ENCODE measurements at places on chromosomes 7 and 10.

DNA sequence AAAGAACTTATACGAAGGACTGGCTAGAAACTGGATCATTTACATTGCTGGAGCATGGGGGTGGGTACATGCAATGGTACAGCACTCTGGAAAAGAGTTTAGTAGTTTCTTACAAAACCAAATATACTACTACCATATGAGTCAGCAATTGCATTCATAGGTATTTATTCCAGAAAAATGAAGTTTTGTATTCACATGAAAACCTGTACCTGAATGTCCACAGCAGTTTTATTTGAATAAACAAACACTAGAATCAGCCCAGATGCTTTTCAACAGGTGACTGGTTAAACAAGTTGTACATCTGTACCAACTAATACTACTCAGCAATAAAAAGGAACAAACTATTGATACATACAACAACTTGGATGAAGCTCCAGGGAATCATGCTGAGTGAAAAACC, 3.4 kb downstream of the SCIN start:
- no peak for DNase-seq

DNA sequence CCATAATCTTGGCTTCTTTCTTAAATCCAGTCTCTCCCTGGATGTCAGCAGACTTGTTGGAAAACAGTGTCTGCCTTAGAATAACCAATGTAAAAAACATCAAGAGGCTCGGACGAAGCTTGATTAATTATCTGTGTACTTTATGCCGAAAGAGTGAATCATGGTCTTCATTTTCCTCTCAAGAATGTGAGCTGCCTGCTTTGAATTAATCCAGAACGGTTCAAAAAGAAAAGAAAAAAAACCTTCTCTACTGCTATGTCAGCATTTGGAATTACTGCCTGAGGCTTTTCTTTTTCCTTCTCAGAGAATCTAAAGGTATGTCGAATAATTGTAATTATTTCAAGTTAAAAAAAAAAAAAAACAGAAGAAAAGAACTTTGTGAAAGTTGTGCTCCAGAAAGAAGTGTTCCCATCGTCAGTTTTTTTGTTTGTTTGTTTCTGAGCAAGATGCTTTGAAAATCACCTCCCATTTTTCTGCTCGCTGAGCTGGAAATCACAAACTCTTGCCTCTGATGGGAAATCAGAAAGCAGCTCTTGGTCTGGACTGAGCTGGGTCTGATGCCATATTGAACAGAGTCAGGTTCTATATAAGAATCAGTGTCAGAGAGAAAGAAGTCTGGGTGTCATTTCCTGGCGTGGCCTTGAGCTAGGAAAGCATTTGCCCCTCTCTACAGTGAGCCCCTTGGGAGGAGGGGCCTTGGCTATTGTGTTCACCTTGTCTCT, 20.2 kb downstream of the PLPP4 start:
- DNase-seq = no peak

GRCh38 chr10:121611393-121612159, 13.3 kb upstream of the FGFR2 start:
- no peak for DNase-seq

DNA sequence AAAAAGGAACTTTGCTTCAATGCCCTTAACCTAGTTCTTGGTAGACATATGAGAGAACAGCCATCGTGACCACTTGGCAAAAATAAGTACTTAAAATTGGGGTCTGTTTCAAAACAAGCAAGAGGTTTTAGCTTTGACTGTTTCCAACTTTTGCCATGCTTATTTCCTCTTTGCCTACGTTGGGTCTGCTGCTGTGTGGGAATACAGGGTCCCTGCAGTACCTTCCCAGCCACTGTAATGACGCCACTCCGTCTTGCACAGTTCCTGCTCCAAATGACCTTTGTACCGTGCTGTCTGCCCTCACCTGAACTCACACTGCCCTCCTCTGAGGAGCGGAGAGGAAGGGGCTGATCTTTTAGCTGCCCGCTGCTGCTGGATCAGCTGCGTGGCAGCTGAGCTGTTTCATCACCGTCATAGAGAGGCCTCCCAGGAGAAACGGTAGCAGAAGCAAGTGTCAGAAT, 133.1 kb downstream of the MAPK8 start:
- DNase-seq = no peak

DNA sequence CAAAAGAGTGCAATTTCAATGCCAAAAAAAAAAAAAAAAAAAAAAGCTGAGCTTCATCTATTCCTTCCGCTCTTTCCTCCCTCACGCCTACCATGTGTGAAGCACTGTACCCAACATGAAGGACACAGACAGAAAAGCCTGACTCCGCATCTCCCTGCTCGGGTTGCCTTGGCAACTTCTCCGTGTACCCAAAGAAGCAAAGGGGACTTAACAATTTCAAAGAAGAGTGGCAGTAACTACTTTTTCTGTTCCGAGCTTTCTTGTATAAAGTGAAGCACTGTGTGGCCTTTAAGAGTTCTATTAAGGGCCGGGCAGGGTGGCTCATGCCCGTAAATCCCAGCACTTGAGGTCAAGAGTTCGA, 177.7 kb downstream of the PRKCQ start:
- no peak for DNase-seq

DNA sequence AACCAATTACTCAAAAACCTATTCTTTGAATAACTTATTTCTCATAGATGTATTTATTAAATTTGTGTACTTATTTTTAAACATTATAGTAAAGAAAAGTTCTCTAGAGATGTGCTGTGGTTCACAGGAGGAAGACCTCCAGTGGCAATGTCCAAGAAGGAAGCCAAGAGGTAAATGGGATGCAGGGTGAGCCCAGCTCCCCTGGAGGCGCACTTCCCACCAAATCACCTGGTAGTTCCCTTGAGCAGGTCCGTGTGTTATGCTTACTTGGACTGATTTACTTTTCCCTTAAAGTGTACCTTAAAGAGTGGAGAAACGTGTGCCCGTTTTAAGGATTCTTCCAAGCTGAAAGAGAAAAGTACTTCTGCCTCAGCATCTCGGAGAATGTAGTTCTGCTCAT, 55.3 kb downstream of the PAXIP1 start:
- no peak for DNase-seq

DNA sequence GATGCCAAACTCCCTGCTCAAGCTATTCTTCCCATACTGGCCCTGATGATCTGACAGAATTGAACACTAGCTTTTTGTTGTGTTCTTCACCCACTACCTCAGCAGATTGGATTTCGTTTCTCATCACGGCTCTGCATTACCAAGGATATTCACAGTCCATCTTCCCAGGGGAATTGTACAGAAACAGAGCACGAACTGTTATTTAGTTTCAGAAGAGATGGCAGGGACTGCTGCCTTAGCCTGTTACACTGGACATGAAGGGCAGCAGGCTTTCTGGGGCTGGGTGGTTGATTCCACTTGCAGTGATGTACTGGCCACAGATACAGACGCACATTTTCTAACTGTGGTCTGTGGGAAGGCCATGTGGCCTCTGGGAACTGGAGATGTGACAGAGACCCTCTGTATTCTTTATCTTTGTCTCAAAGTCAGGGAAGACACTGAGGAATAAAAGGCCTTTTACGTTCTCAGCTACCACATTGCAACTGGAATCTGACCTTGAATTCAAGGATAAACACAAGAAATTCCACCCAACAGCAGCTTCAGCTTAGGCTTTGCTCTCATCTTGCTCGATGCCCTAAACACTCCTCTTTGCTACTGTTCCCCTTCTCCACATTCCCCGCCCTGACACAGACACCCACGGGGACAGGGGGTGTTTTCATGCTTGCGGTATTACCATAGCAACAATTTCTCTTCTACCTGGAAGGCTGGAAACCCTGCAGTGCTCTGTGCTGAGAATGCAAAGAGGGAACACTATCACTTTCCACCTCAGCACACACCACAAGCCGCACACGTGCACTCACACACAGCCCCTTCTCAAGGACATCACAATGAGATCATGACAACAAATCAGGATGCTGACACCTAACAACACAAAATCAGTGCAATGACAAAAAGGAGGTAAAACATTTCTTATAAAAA, 81.7 kb downstream of the RNF216 start:
- no peak for DNase-seq

DNA sequence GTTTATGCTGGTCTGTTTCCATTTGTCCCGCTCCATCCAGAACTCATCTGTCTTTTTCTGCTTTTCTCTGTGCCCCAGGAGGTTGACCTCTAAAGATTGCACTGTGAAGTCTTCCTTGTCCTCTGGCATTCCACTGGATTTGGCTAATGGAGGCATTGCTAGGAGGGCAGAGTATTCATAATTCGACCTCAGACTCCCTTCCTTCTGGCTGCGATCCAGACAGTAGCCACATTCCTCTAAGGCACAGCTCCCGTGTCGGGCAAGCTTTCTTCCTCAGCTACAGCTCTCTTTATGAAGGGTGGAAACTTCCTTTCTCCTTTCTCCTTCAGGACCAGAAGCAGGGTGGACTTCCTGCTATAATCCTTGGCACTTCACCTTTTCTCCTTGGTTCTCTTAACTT, 175.9 kb downstream of the BAMBI start:
- DNase-seq = no peak

GRCh38 chr7:80847027-80847426, 71.8 kb downstream of the SEMA3C start:
- no peak for DNase-seq

DNA sequence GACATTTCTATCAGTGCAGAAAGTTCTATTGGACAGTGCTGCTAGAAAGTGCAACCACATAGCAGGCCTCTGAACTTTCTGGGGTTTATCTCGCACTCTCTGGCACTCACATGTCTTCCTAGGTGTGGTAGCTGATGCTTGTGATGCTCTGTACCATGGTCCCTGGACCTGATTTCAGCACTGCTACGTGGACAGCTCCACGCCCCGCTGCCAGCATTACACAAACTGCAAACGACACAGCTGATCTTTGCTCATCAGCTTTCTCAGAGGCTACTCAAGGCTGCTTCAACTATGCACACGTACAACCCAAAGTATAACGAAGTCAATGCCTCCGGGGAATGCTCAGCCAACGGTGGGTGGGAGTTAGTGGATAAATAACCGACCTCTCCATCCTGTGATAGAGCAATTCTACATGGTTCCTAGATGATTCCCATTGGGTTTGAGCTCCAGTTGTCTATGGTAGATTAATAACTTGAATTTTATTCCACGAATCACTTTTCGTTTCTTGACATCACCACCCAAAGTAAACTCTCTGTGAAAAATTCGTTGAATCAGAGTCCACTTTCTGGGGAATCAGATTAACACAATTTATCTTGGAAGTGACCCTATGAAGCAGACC, 302.5 kb downstream of the ACTR3B start:
- DNase-seq = no peak

- no peak for DNase-seq
Measured at GRCh38 chr10:60739558-60739957, 38.7 kb upstream of the CDK1 start.

DNA sequence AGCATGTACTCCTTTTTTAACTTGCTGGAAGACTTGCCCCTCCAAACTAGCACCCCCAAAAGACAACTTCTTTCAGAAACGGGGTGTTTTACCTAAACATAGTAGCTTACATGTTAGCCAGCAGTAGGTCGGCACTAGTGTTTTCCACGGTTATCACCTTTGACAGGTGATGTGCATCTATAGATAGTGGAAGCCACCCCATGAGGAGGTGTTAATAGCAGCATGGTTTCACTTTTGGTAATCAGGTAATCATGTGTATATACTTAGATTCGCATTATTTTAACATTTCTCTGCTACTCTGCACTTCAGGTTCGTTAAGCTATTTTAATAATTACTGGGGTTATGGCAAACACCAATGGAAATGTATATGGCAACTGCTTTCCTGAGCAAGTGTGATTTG, 17.6 kb downstream of the SRI start:
- no peak for DNase-seq

- DNase-seq = no peak
Measured at GRCh38 chr7:84081973-84082522, 112.5 kb downstream of the SEMA3A start.

- no peak for DNase-seq
Measured at GRCh38 chr10:100554902-100555301, 19.2 kb downstream of the HIF1AN start.

- DNase-seq = no peak
Measured at GRCh38 chr10:46286991-46287693, at the start of gene ANTXRL. Gene ANTXRL, plus strand, starts transcription at chr10:46286997. Its CDS starts 266 bp downstream, at chr10:46287263.

DNA sequence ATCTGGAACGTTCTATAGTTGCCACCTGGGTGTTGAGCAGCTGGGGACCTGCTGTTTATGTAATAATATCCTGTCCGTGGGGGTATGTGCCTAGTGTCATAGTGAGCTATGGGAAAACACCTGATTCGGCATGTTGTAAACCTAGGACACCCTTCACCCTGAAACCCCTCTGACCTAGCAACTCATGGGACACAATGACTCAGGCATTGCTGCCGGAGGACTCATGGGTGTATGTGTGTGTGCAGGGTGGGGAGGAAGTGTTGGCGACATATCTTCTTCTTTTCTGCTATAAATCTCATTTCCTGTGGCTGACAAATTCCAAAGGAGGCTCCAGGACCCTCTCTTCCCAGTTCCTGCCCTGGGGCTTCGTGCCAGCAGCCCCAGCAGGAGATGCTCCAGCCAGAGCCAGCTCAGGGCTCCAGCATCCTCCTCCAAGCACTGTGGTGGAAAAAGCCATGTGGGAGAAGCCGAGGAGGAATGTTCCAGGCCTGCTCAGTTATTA, 77.0 kb upstream of the PODXL start:
- DNase-seq = no peak

DNA sequence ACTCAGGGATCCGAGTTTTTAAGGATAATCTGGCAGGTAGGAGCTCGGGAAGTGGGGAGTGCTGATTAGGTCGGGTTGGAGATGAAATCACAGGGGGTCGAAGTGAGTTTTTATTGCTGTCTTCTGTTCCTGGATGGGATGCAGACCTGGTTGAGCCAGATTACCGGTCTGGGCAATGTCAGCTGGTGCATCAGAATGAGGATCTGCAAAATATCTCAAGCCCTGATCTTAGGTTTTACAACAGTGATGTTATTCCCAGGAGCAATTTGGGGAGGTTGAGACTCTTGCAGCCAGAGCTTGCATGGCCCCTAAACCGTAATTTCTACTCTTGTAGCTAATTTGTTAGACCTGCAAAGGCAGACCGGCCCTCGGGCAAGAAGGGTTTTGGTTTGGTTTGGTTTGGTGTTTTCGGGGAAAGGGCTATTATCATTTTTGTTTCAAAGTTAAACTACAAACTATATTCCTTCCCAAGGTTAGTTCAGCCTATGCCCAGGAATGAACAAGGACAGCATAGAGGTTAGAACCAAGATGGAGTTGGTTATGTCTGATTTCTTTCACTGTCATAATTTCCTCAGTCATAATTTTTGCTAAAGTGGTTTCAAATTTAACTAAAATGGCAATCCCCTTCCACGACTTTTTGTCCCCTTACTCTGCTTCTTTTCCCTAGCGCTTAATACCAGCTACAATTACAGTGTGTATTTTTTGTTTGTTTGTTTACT, 20.6 kb upstream of the PIK3CG start:
- no peak for DNase-seq

DNA sequence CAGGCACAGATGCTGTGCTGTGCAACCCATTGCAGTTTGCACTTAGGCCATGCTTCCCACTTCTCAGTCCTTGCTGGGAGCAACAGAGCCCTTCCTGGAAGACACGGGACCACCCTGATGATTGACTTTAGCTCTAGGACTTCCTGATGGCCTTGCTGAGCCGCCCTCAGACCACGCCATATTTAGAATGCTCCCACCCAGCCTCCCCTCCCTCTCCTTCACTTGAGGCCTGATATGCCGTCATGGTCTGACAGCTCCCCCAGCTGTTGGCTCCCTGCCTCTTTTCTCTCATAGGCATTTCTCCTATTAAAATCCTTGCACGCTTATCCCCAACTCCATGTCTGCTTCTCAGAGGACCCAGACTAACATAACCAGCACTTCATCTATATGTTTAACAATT, 29.4 kb upstream of the GATAD1 start:
- no peak for DNase-seq

- no peak for DNase-seq
Measured at GRCh38 chr7:115914951-115915350, 115.6 kb downstream of the TFEC start.

GRCh38 chr10:130463104-130463875, 327.1 kb downstream of the GLRX3 start:
- DNase-seq = no peak

- peak; percentile 1 for DNase-seq
Measured at GRCh38 chr10:2927958-2928840, 139.1 kb upstream of the PFKP start.

All from cerebellar nuclear complex (tissue), 1 donor.